ENCODE measurements at places on chromosomes 4 and X.

DNA sequence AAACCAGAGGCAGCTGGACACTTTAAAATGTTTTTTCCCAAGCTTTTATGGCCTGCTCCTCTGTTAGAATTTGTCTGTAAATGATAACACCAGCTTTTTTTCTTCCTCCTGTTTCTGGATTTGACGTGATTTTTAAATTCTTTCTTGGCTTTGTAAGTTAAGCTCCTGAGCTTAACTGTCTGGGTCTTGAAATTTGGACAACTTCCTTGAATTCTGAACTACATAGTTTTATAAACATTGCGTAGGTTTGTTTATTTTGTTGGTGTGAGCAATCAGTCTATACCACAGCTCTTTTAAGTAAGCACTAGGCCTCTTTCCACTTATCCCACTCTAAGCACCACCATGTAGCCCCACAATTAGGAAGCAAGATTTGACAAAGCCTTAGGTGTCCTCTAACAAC, 144.4 kb upstream of the GUCY1A1 start:
- DNase-seq, result no peak

GRCh38 chr4:135269125-135269890, 1067.7 kb upstream of the PABPC4L start:
- no peak for DNase-seq

- no peak for DNase-seq
Measured at GRCh38 chr4:94551643-94552564, 100.2 kb downstream of the PDLIM5 start.

GRCh38 chr4:13766761-13767540, 139.4 kb upstream of the BOD1L1 start:
- DNase-seq, result no peak

DNA sequence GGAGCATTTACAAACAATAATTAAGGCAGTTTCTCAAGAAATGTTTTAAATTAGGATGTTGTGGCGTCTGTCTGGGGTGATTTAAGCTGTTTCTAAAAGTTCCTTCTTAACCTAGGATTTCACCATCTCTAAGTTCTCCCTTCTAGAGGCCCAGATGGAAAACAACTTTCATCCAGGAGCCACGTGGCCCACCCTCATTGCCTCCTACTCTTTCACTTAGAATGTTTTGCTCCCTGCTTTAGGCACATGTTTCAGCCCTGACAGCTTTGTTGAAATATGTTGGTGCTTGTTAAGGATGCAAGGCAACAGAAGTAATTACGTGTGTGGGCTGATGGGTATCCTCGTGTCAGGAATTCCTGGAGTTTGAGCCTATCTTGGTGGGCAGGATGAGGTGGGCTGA, 131.3 kb downstream of the GUCY2F start:
- no peak for DNase-seq

- no peak for DNase-seq
Measured at GRCh38 chr4:119643306-119644042, 14.9 kb upstream of the PDE5A start.

- no peak for DNase-seq
Measured at GRCh38 chr4:94459462-94460161, 7.9 kb downstream of the PDLIM5 start.

- no peak for DNase-seq
Measured at GRCh38 chr4:1793496-1793840, 375 bp downstream of the FGFR3 start.

- DNase-seq, result no peak
Measured at GRCh38 chr4:158130204-158130603, 42.6 kb downstream of the GASK1B start.

- peak; percentile 15 for DNase-seq
Measured at GRCh38 chr4:150280081-150280895, 202.0 kb downstream of the DCLK2 start.
